ELF-1 (cell line): ENCODE measurements at places on chromosomes 2 and 18.
A peak's percentile ranks its signal among the peaks of the same experiment; 100 is the strongest.

- no peak for DNase-seq
Measured at GRCh38 chr2:230779126-230779525, 66.5 kb downstream of the CAB39 start.

- peak; percentile 97 for DNase-seq
Measured at GRCh38 chr2:118855451-118856279, 8.2 kb upstream of the EN1 start.

DNA sequence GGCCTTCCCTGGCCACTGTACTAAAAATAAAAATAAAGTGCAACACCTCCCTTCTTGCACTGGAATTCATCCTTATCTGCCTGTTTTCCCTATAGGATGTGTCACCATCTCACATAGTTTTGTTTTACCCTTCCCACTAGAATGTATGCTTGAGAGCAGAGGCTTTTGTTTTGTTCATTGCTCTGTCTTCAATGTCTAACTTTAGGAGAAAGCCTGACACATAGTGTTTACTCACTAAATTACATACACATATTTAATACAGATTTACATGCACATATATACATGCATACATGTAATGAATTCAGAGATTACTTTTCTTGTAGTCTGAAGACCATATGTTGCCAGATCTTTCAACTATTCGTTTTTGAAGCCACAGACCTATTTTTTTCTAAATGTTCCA lies 23.0 kb downstream of the CD302 start:
- no peak for DNase-seq

GRCh38 chr2:15673919-15674636 lies 82.4 kb downstream of the DDX1 start:
- peak; percentile 70 for DNase-seq

GRCh38 chr2:31388736-31389135 lies 25.8 kb downstream of the XDH start:
- DNase-seq = no peak

GRCh38 chr2:234046521-234046920 lies 4.0 kb upstream of the SPP2 start:
- DNase-seq = no peak

DNA sequence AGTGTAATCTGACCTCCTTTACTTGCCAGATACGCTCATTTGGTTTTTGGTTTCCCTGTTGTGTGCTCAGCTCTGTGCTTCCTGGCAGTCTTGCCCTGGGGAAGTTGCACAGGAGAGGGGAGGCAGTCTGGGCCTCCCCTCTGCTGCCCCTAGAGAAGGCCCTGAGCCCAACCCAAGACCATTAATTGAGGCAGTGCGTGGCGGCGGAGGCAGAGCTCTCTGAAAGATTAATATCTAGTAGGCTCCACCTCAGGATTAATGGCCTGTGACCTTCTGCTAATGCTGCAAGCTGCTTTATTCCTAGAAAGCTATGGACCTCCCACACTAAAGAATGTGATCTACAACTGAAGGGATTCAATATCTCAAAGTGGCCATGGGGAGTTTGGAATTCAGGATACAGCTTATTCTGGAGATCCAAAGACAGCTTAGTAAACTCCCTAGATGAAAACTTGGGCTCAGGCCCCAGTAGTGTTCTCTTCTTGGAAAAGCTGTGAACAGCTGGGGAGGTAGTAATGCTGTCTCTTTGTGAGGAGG lies 41.4 kb upstream of the MAPRE2 start:
- peak; percentile 33 for DNase-seq

DNA sequence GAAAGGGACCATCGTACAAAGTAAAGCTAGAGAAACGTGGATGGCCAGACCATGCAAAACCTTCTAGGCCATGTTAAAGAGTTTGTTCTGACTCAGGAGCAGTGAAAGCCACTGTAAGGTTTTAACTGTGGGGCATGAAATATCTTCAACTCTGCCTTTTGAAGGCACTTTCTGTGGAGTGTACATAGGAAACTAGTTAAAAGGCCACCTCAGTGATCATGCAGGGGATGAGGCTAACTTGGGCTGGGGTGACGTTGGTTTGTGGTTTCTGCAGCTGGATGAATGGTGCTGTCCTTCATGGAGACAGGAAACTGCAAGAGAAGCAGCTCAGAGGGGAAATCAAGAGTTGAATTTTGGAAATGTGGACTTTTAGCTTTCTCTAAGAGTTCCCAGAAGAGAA lies 190.7 kb downstream of the CDCA7 start:
- DNase-seq = no peak

GRCh38 chr2:113237604-113238160 lies 41.0 kb downstream of the PAX8 start:
- no peak for DNase-seq

DNA sequence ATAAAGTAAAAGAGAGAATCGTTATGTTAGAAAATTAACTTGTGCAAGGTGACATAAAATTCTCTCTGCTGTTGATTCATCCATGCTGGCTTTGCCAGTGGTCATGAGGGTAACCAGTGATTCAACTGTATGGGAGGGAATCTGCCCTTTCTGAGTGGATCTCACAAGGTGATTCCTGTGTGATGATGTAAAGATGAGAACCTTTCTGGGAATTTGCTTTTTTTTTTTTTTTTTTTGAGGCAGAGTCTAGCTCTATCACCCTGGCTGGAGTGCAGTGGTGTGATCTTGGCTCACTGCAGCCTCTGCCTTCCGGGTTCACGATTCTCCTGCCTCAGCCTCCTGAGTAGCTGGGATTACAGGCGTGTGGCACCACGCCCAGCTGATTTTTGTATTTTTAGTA lies 23.3 kb downstream of the RAB31 start:
- DNase-seq = no peak

DNA sequence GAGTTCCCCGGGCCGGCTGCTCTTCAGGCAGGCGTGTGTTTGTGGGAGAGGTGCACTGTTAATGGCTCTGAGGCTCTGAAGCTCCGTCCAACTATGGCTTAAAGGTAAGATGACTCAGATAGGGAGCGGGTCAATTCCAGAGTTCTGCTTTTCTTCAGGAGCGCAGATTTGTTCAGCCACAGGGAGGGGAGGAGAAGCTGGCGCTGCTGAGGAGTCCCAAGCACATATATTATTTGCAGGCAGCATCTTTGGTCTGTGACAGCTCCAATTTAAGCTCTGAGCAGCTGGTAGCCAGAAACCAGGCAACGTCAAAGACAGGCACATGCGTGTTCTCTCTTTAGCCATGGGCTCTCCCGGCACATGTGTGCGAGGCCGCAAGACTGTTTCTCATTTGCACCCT lies 229.2 kb downstream of the BCL2 start:
- peak; percentile 40 for DNase-seq

- no peak for DNase-seq
Measured at GRCh38 chr2:80070587-80070986, 234.0 kb downstream of the LRRTM1 start.

- no peak for DNase-seq
Measured at GRCh38 chr2:207370646-207371045, 159.1 kb upstream of the CREB1 start.
